Type B pancreatic cell (in vitro differentiated cells): ENCODE measurements at places on chromosomes 6 and 20.
A peak's percentile ranks its signal among the peaks of the same experiment; 100 is the strongest.

DNA sequence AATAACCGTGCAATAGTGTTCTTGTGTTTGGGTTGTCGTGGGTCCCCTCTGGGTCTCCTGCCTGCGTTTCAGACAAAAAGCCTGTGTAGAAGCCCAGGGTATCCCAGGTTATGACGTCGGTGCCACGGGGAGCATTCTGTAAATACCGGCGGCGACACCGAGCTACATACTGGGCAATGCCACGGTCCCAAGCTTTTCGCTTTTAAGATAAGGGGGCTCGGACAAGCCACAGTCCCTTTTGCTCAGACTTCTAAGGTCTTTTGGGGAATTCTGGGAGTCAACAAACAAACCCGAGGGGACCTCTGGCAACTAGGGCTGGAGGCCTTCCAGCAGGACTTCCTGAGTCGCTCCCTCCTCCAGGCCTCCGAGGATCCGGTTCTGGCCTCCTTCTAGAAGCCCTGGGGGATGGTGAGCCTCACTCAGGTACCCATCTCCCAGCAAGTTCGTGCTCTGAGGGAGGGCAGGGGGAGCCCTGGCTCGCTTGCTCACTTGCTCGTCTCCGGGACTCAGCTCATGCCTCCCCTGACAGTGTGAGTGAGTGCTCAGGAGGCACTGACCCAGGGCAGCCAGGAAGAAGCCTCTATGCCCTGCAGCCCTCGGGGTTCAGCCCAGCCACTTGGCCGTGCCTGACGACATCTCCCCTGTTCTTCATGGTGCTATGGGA is 62.4 kb upstream of the MRPS10 start:
- no peaks in the 10 kb centered on the region for H3K27me3 ChIP-seq
- H3K36me3 ChIP-seq = peaks cover 7% of the 10 kb centered on the region
- no peak for DNase-seq
- H3K4me1 ChIP-seq = peaks cover 25% of the 10 kb centered on the region
- H3K4me3 ChIP-seq = no peak overlapping the region

GRCh38 chr20:53409447-53409717 is 184.3 kb downstream of the ZNF217 start:
- peaks cover 7% of the 10 kb centered on the region for H3K36me3 ChIP-seq
- no peak overlapping the region for H3K4me3 ChIP-seq
- H3K4me1 ChIP-seq = peaks cover 41% of the 10 kb centered on the region
- no peak overlapping the region for H3K27ac ChIP-seq
- H3K27me3 ChIP-seq = no peaks in the 10 kb centered on the region

DNA sequence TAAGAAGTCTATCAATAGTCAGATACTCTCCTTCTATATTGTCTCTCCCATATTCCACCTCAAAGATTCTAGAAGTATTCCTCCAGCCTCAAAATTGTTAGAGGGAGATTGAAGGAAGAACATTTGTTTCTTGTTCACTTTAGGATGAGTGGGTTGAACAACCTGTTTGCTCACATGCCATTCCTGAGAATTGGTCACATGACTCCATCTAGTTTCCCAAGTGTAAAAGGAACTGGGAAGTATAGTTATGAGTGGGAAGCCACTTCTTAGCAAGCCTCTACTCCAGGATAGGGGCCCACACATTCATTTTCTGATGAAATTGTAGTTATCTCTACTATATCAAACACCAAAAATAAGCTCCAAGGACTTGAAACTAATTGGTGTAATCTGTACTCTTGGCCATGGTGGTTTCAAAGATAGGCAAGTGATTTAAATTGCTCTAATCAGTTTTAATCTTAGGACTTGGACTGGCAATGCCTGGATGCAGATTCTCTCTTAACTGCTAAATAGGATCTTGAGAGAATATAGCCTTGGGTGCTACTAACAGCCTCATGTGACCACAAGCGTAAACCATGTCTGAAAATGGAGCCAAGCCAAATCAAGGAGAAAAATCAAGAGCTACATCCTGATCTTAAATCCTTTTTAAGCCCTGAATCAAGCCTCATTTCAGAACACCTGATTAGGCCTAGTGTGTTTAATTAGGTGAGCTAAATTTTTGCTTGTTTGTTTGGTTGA is 758.7 kb upstream of the MAN1A1 start:
- no peaks in the 10 kb centered on the region for H3K4me1 ChIP-seq
- no peaks in the 10 kb centered on the region for H3K27me3 ChIP-seq
- no peak overlapping the region for H3K27ac ChIP-seq
- H3K36me3 ChIP-seq = no peaks in the 10 kb centered on the region
- no peak for DNase-seq

- no peak overlapping the region for H3K27ac ChIP-seq
- no peaks in the 10 kb centered on the region for H3K36me3 ChIP-seq
- H3K27me3 ChIP-seq = no peaks in the 10 kb centered on the region
- H3K4me3 ChIP-seq = no peak overlapping the region
Measured at GRCh38 chr20:50651676-50652075, 39.7 kb downstream of the RIPOR3 start.

GRCh38 chr6:124903797-124904196 is 58.4 kb upstream of the RNF217 start:
- H3K27me3 ChIP-seq = no peaks in the 10 kb centered on the region
- DNase-seq = no peak
- H3K36me3 ChIP-seq = no peaks in the 10 kb centered on the region
- no peak overlapping the region for H3K4me3 ChIP-seq
- no peak overlapping the region for H3K27ac ChIP-seq

DNA sequence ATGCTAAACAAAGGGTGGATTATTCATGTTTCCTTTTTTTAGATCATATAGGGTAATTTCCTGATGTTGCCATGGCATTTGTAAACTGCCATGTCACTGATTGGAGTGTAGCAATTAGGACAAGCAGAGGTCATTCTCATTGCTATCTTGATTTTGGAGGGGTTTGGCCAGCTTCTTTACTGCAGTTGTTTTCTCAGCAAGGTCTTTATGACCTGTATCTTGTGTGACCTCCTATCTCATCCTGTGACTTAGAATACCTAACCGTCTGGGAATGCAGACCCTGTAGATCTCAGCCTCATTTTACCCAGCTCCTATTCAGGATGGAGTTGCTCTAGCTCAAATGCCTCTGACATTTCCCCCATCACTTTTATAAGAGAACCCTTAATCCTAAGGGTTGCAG is 53.6 kb downstream of the CDS2 start:
- H3K36me3 ChIP-seq = peaks cover 9% of the 10 kb centered on the region
- no peaks in the 10 kb centered on the region for H3K27me3 ChIP-seq
- no peak for DNase-seq
- H3K27ac ChIP-seq = no peak overlapping the region

- peaks cover 16% of the 10 kb centered on the region for H3K4me1 ChIP-seq
- H3K27ac ChIP-seq = no peak overlapping the region
- DNase-seq = no peak
- no peak overlapping the region for H3K4me3 ChIP-seq
- peaks cover 13% of the 10 kb centered on the region for H3K27me3 ChIP-seq
Measured at GRCh38 chr20:48024539-48024938, 239.3 kb upstream of the SULF2 start.

DNA sequence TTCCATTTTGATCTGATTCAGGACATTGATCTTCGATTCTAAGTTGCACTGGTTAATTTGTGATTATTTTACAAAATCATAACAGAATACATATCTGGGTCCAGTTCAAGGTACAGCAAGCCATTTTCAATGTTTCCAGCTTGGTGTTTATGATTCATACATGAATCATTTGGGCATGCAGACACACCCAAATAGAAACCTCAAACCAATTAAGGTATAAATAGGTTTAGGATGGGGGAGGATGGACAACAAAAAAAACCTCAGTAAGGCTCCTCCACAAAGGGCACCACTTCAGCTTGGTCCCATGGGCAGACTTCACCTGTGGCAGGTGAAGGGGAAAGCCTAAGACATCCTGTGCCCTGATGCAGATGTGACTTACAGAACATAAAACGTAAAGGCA is 192.7 kb downstream of the KHDC1L start:
- no peak overlapping the region for H3K27ac ChIP-seq
- no peaks in the 10 kb centered on the region for H3K36me3 ChIP-seq
- peaks cover 3% of the 10 kb centered on the region for H3K27me3 ChIP-seq
- no peak for DNase-seq

DNA sequence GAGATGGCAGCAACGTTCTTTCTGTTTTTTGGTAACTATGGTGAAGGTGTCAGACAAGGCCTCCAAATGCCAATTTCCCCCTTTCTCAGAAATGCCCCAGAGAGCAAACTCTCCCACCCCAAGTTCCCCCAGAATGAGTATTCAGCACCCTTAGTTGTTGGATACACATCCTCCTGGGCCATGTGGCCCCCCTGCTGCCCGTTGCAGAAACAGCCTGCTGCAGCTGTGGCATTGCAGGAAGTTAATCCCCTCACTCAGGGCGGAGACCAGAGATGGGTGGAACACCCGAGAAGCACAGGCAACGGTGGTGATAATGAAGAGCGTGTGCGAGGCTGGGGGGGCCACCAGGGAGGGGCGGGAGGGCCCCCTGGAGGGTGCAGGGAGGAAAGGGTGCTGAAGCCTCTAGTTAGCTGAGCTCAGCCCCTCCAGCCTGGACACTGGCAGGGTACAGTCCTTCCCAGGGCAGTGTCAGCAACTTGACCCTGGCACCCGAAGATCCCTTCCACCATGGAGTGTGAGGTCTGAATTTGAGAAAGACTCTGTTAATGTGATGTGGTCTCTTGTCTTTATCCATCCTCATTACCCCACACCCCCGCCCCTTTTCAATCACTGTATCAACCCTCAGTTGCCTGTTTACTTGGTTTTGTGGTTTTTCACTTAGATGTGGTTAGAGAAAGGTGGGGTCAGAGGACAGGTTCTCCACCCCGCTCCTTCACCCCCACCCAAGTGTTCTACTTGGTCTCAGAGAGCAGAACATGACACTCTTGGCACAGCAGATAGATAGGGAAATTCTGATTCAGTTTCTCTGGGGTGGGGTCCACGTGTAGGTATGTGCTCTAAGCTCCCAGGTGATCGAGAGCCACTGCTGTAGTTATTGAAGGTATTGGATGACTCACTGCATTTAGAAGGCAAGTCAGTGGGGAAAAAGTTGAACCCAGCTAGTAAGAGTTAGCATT is 208.8 kb upstream of the SUPT3H start:
- no peak for DNase-seq
- no peaks in the 10 kb centered on the region for H3K36me3 ChIP-seq
- H3K4me3 ChIP-seq = no peak overlapping the region
- peak overlapping the region; percentile 32 for H3K27ac ChIP-seq

- H3K4me1 ChIP-seq = peaks cover 44% of the 10 kb centered on the region
- H3K27me3 ChIP-seq = peaks cover 72% of the 10 kb centered on the region
- H3K36me3 ChIP-seq = peaks cover 6% of the 10 kb centered on the region
- peak overlapping the region; percentile 90 for H3K4me3 ChIP-seq
Measured at GRCh38 chr6:170291271-170292110, 613 bp upstream of the DLL1 start.

- H3K27ac ChIP-seq = no peak overlapping the region
- H3K4me1 ChIP-seq = peaks cover 19% of the 10 kb centered on the region
- no peak for DNase-seq
- H3K27me3 ChIP-seq = no peaks in the 10 kb centered on the region
- H3K4me3 ChIP-seq = no peak overlapping the region
Measured at GRCh38 chr6:56766806-56767178, 124.1 kb upstream of the DST start.
